ENCODE measurements at places on chromosomes 2 and 18.

- DNase-seq: no peak
Measured at GRCh38 chr18:8031496-8031895, 464.4 kb downstream of the PTPRM start.

GRCh38 chr2:38155-38554, 8.2 kb downstream of the FAM110C start:
- DNase-seq: no peak

DNA sequence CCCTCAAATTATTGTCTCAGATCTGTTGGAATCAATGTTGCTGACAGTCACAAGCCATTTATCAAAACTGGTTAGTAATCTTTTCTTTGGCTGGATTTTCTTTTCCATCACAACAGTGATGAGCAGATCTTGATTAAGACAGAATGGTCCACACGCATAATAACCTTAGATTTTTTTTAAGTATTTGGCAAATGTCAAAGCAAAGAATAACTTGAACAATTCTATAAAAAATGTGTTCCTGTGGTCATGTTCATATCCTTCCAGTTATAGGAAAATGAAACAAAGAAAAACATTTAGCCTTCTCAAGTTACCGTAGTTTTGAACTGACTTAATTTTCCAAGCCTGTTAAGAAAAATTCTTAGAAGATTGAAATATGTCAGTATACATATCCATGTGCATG, 659.9 kb upstream of the ID2 start:
- DNase-seq: no peak

DNA sequence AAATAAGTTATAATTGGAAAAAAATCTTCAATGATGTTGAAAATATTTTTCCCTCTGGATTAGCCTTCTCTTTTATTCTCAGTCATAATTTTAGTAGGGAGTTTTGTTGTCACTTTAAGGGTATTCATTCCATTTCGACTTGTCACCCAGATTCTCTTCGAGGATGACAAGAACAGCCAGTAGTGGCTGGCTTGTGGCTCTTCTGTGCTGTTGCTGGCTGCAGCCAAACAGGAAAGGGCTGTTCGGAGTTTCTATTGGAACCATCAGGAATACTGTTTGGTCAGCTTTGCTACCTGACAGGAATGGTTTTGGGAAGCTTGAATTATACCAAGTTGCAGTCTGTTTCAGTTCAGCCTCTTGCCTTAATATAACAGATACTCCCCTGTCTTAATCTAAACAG, 41.6 kb downstream of the MGAT5 start:
- DNase-seq: no peak

GRCh38 chr2:40415391-40415790, 36.5 kb downstream of the SLC8A1 start:
- DNase-seq: no peak

GRCh38 chr2:136342138-136342537, 224.2 kb upstream of the CXCR4 start:
- no peak for DNase-seq

DNA sequence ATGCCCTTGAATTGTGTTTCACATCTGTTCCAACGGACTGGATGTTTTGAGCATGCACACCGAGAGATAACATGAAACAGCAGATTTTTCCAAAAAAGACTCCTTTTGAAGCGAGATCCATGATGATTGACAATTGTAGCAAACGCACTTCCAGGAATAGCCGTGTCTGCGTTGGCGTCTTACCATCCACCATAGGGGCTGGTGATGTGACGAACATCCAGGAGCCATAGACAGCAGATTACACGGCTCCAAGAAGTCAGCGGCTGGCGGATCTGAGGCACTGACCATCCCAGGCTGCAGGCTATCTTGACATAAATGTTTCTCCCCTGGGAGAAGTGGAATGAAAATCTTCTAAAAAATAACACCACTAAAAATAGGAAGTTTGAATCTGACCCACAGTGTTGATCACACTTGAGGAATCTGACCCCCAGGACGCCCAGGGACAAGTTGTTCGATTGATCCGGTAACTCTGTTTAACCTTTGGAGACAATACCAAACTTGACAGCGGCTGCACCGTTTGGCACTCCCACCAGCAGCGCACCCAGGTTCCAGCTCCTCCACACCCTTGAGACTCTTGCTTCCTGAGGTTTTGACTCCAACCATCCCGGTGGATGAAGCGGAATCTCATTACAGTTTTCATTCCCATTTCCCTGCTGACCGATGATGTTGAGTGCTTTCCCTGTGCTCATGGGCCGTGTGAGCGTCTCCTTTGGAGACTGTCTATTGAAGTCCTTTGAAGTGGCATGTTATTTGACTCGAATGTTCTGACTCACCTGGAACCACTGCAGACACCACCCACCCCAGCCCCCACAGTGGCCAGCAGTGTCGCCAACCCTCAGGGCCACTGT, 140.0 kb upstream of the GPC1 start:
- DNase-seq: no peak

DNA sequence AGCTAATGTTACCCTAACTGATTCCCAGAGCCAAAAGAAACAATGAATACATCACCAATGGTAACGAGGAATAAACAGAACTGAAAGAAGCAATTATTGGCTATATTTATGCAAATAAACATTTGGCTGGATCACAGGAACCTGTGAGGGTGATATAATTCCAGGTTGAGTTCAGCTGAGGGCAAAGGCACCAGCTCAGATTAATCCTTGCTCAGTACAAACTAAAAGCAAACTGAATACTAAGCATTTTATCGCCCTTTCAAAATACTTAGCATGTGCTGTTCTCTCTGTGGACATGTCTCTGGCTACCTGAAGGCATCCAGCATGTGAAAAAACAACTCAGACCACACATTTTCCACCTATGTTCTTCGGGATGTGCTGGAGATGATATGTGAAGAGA, 791.7 kb downstream of the METTL4 start:
- DNase-seq: no peak

- peak; percentile 62 for DNase-seq
Measured at GRCh38 chr2:168961450-168962229, 60.5 kb downstream of the G6PC2 start.

DNA sequence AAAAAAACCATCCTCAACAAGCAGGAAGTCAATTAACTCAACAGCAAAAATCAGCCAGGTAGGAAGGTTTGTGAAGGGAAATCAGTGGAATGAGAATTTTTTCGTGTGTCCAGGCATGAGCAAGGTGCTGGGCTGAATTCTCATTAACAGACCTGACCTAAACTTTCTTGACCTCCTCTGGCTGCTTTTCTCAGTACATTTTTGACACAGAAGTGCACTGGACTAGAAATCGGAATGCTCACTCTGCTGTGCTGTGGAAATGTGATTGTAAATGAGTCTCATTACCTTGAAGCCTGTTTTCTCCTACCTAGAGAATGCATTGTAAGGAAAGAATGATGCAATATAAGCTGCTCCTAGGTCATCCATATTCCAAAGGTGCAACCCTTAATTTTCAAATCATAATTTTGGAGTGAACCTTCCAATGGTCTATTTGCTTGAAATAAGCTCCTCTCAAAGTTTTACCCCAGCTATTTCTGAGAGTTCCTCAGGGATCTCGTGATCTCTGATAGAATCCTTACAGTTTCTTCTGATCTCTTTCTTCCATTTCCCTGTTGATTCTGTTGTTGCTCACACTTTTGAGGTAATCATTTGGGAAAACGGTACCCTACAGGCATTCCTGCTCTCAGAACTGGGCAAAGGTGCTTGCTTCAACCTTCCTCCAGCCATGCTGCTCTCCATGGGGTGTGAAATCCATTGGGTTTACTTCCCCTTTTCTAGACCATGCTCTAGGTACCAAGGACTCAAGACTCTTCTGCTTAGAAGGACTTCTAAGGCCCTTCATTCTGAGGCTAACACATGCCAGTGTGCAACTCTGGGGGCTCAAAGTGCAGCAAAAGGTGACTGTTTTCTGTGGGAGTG, 104.9 kb upstream of the ITPRID2 start:
- no peak for DNase-seq

DNA sequence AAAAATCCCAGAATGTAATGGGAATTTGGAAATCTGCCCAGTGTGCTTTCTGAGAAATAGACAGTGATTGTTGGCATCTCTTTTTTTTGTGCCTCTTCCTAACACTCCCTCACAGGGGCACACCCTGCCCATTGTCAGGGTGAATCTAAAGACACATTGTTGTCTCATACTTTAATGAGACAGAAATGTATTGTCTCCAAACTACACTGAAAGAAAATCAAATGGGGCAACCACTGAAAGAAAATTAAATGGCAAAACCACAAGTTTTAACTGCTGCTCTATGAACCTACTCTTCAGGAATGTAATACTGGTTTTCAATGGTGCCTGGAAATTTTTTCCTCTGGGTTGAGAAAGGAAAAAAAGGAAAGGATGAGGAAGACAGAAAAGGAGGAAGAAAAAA, 43.2 kb upstream of the GLS start:
- no peak for DNase-seq

DNA sequence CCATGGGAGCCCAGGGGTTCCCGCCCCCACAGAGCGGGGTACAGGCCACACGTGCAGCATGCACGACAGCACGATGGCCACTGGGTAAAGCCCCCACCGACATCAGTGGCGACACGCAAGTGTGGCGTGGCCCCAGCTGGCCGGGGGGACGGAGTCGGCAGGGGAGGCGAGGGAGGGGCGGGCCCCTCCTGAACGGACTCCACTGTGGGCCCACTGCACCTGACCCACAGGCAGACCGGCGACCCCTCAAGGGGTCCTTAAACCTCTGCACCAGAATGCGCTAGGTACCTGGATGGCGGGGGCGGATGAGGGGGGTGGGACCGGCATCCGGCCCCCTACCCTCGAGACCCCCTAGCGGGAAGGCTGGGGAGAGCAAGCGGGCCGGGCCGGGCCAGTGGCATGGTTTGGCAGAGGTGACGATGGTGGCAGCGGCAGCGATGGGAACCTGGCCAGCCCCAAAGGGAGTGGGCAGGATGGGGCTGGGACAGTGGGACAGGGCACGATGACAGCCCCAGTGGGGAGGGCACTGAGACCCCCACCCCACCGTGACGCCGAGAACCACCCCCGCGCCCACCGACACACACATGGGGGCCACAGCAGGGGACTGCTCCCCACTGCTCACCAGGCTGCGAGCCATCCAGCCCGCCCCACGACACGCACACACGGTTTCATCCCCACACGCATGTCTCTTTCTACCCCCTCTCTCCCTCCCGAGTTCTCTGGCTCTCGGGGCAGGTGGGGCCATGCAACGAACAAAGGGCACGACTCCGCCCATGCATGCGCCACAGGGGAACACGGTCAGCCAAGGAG, 91.9 kb upstream of the ANKRD30BL start:
- no peak for DNase-seq

DNA sequence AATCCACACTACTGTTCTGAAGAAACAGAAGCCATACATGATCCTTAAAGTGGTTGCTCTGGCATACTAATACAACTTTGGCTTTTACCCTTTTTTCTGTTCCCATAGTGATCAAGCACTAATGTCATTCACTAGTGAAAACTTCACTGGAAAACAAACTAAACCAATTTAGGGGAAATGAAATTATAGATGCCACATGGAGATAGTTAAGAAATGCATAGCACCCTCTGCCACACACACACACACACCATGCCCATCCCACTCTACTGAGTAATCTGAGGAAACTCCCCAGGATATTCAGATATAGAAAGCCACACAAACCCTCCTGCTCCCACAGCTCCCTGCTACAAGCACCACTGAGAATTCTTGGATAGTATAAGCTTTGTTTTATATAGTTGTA, 39.1 kb downstream of the SLC3A1 start:
- DNase-seq: no peak

DNA sequence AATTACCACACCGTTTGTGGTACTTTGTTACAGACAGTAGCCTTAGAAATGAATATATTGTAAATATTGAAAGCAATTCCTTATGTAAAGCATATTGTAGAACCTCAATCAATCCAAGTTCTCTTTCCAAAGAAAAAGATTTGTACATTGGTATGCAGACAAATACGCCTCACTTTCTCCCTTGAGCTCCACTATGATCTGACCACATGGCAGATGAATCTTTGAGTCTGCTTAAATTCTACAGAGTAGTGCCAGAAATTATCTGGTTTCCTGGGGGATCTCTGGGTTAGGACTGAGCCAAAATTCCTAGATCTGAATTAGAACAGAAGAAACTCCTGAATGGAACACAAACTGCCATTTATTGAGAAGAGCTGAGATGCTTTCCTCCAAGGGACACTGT, 99.0 kb downstream of the CPO start:
- DNase-seq: no peak

GRCh38 chr2:101007415-101008345, 5.6 kb downstream of the RPL31 start:
- no peak for DNase-seq

DNA sequence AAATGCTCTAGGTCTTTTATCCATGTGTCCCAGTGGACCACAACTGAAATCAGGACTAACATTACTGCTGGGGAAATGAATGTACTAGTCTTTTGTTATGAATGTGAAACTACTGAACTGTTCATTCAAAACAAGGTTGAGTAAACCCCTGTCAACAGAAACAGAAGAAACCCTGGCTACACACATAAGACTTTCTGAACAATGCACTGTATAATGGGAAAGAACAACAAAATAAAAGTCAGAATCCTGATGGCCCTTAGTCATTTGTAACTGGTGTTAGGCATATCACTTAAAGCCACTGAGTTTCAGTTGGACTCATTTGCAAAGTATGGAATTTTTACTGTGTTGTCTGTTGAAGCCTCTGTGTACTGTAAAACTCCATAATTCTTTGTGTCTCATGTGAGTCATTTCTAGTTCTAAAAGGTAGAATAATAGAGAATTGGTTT, 77.0 kb upstream of the UBXN4 start:
- DNase-seq: no peak

DNA sequence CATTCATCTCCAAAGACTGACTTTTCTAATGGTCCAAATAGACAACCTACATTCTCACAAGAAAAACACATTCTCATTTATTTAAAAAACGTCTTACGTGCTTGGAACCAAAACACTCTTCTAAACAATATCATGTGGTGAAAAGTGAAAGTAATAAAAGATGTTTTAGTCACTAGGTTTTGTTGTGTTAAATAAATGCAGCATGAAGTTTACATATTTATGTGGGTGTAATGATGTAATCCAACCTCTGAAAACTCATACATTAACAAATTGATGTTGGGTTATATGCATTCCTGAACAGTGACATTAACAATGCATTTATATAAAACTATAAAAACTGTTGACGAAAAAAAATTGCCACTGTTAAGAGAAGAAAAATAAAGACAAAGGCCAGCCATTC, 55.1 kb upstream of the ACVR2A start:
- DNase-seq: no peak

DNA sequence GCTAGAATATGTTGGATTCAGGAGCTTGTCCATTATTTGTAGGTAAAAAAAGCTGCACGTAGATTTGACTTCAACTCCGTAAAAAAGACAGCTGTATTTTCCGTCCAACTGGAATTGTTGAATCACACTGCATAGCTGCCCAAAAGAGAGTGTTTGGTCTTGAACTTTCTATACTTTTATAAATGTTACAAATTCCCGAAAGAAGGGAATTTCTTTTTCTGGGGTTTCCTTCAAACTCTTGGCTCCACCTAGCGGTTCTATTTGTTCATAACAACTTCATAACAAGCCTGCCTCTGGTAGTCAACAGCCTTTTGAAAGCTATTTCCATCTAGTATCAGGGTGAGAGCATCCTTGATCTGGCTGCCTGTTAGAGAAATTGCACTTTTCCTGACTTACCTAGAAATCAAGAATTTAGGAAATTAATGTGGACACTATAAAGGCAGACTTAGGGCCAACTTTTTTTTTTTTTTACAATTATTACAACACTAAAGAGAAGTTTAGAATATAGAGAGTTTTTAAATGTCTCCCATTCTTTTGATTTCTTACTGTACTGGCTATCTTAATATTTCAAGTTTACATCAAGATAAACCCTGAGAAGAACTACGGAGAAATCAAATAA, 48.1 kb downstream of the TMEM185B start:
- DNase-seq: peak; percentile 61
